ENCODE measurements at places on chromosomes 16 and 17. TPM values are rescaled to one million over a fixed set of nuclear protein-coding genes. Genes with fewer than 3 reads are reported as not detected.

ALOX15 gene
- total RNA-seq = not detected

TBC1D3E gene
- 0.32 TPM for total RNA-seq

ZNF319 gene
- total RNA-seq = 5.5 TPM

EFCAB5 gene
- total RNA-seq = under 0.01 TPM

CDK5R1 gene
- total RNA-seq = 0.64 TPM

GLTPD2 gene
- total RNA-seq = not detected

KRTAP4-5 gene
- not detected for total RNA-seq

TRPV3 gene
- total RNA-seq = 0.43 TPM

CDH3 gene
- total RNA-seq = 2.2 TPM

KRT28 gene
- not detected for total RNA-seq

GAS2L2 gene
- total RNA-seq = not detected

TMEM238L gene
- not detected for total RNA-seq

OR4D1 gene
- not detected for total RNA-seq

CCL3 gene
- not detected for total RNA-seq

APOBR gene
- total RNA-seq = not detected

HBA2 gene
- total RNA-seq = not detected

FOXN1 gene
- not detected for total RNA-seq

ATP1B2 gene
- not detected for total RNA-seq

HOXB7 gene
- 1.7 TPM for total RNA-seq

SLC22A31 gene
- not detected for total RNA-seq

GSE1 gene
- 48.4 TPM for total RNA-seq

SPN gene
- not detected for total RNA-seq

P2RX5 gene
- 0.32 TPM for total RNA-seq

PLCG2 gene
- 0.64 TPM for total RNA-seq

SSTR5 gene
- not detected for total RNA-seq

PRR29 gene
- total RNA-seq = under 0.01 TPM

CAVIN1 gene
- total RNA-seq = 1,007 TPM

C16orf86 gene
- 1.3 TPM for total RNA-seq
